ENCODE measurements at places on chromosomes 11 and 22. TPM values are rescaled to one million over a fixed set of nuclear protein-coding genes. Genes with fewer than 3 reads are reported as not detected.

DNA sequence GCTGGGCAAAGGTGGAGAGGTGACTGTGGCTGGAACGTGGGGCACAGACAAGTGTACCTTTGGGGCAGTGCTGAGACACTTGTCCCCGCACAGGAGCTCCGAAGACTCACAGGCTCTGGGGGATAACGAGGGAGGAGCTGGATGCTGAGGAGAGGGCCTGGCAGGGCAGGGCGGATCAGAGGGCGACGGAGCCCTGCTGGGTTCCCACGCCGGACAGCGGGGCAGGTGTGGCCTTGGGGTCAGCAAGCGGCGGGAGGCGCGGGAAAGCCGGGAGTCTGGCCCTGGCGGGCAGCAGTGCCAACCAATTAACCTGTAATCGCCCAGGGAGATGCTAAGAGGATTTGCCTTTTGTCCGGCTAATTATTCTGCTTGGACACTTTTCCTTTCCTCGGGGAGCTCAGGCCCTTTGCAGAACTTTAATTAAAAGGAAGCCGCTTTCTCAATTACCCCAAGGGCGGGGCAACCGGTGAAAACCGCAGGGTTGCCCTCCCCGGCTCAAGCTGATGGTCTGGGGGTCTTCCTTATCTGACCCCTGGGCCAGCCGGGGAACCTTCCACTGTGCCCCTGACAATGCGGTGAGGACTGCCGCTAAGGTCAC lies 71.5 kb downstream of the WNT7B start:
- no peak overlapping the region for H3K4me3 ChIP-seq
- H3K27ac ChIP-seq, result no peak overlapping the region
- no peaks in the 10 kb centered on the region for H3K4me1 ChIP-seq
- H3K27me3 ChIP-seq, result peaks cover 11% of the 10 kb centered on the region

Gene MRGPRX3
- not detected for total RNA-seq

Gene APOBEC3G
- 48.5 TPM for total RNA-seq

DNA sequence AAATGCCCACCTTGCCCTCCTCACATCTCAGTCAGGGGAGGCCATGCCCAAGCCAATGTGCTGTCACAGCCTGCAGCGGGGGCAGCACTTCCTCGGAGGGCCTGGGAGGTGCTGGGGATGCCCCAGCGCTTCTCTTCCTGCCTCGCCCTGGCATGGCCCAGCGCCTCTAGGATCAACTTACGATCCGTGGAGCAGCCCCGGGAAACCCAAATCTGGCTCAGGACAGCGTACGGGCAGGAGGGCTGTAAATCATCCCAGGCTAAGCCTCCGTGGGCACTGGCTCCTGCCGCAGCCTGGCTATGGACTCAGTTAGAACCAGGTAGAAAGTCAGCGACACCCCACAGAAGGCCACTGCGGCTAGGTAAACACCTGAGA lies 60.9 kb upstream of the EMID1 start:
- H3K27ac ChIP-seq, result no peak overlapping the region
- no peaks in the 10 kb centered on the region for H3K4me1 ChIP-seq
- H3K4me3 ChIP-seq, result no peak overlapping the region

GRCh38 chr11:117520201-117520600 lies 192.5 kb downstream of the CEP164 start:
- H3K36me3 ChIP-seq, result no peaks in the 10 kb centered on the region
- no peak overlapping the region for H3K4me3 ChIP-seq
- no peak for DNase-seq
- no peaks in the 10 kb centered on the region for H3K4me1 ChIP-seq
- H3K27ac ChIP-seq, result no peak overlapping the region
- H3K27me3 ChIP-seq, result peaks cover 1% of the 10 kb centered on the region

GRCh38 chr22:39955675-39956074 lies 4.5 kb upstream of the TMA7B start:
- H3K36me3 ChIP-seq, result peaks cover 75% of the 10 kb centered on the region
- no peaks in the 10 kb centered on the region for H3K27me3 ChIP-seq
- peak overlapping the region; percentile 27 for H3K27ac ChIP-seq

Measured in activated CD4-positive, alpha-beta T cell treated with anti-CD3 and anti-CD28 coated beads, Interleukin-2, amount 10 ng/mL, durations not matched to agents 24 days and 14 days (primary cell).